ENCODE measurements at places on chromosomes 1 and 21.

DNA sequence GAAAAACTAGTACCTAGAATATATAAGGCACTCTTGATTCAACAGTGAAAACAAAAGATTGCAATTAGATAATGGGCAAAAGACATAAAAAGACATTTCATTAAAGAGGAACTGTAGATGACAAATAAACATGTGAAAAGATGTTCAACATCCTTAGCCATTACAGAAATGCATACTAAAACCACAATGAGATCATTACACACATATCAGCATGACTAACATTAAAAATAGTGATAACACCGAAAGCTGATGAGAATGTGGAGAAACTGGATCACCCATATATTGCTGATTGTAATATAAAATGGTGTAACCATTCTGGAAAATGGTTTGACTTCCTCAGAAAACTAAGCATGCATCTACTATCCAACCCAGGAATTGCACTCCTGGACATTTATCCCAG, 340.3 kb downstream of the SEC16B start:
- DNase-seq, result no peak

DNA sequence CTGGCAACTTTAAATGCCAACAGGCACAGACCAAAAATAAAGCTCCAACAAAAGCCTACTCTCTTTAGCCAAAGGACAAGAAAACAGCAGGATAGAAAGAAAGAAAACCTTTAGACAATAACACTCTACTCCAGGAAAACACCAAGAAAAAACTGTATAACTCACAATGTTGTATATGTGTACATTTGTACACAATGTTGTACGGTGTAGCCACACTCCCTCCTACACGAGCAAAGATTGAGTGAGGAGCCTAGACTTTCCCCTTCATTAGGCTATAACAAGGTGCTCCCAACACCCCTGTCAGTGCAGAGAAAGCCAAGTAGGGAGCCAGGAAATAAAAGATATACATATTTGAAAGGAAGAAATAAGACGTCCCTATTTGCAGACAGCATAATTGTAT, 24.0 kb downstream of the GJA4 start:
- DNase-seq, result no peak

GRCh38 chr1:40651138-40651857, 14.2 kb downstream of the RIMS3 start:
- DNase-seq, result no peak

GRCh38 chr21:45629046-45629981, 14.2 kb upstream of the PCBP3 start:
- DNase-seq, result no peak

GRCh38 chr1:172603816-172604215, 55.1 kb upstream of the FASLG start:
- no peak for DNase-seq

- no peak for DNase-seq
These were observed 12.3 kb downstream of the MAN1C1 start for GRCh38 chr1:25628741-25629421.

- DNase-seq, result no peak
These were observed 53.5 kb upstream of the PRELP start for GRCh38 chr1:203422116-203422515.

DNA sequence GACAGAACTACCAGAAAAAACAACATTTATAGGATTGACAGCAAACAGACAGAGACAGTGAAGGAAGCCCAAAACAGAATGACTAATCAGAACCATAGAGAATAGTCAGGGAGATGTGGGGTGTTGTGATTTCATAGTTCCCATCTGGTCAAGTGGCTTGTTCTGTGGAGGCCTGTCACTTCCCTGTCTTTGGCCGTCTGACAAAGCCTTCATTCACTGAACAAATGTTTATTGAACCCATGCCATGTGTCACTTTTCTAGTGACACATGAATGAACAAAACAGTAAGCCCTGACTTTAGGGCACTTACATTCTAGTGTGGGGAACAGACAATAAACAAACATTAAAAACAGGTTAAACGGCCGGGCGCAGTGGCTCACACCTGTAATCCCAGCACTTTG, 3.2 kb upstream of the SRRM1 start:
- no peak for DNase-seq

DNA sequence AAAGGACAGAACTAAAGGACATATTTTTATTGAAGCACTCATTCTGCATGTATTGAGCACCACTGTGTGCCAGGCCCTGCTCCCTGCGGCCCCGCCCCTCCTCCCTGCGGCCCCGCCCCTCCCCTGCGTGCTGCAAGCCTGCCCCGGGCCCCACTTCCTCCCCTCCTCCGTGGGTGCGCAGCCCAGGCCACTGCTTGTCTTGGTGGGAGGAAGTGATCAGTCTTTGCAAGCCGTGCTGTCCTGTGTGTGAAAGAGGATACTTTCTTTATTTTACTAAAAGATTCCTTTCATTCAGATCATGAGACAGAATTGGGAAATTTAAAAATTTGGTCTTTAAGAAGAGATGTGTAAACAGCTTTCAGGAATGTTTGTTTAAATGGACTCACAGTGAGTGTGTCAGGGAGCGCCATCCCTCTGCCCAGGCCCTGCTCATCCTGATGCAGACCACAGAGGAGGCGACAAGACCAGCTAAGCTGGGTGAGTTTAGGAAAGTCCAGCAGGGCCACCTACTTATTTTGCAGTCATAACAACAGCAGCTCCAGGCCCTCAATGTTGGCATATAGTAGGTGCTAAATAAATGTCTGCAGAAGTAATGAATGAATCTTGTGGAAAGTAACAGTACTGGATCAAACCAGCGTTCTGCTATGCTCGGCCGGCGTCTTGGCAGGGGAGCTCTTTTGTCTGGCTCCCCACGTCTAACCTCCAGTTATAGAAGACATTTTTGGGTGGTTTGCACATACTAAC, 88.3 kb upstream of the SELENON start:
- no peak for DNase-seq

- DNase-seq, result no peak
These were observed 45.7 kb downstream of the ZC3H11B start for GRCh38 chr1:219566951-219567947.

- no peak for DNase-seq
These were observed 36.9 kb downstream of the NSL1 start for GRCh38 chr1:212754680-212755079.

DNA sequence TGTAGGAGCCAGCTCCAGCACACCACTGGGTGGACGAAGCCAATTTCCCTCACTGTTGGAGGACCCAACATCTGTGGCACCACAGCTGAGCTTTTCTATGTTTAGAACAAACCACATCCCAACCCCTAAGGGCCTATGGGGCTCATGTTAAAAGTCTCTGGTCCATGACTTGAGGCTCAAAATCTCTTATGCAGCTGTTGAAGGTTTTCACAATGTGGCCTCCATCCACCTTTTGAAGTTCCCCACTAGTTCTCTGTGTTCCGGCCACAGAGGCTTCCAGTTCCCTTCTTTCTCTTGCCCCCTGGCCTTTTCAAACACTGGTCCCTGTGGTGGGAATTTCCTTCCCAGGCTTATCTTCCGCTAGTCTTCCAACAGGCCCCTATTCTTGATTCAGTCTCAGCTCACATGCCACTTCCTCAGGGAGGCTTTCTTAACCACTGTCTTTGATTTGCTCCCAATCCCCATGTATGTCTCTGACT, 3.9 kb upstream of the IFNLR1 start:
- no peak for DNase-seq

Measured in activated naive CD4-positive, alpha-beta T cell (primary cell).